SK-N-SH treated with all-trans-retinoic acid at 6 μM for 48 hours (cell line): ENCODE measurements at places on chromosomes 3 and 15.

DNA sequence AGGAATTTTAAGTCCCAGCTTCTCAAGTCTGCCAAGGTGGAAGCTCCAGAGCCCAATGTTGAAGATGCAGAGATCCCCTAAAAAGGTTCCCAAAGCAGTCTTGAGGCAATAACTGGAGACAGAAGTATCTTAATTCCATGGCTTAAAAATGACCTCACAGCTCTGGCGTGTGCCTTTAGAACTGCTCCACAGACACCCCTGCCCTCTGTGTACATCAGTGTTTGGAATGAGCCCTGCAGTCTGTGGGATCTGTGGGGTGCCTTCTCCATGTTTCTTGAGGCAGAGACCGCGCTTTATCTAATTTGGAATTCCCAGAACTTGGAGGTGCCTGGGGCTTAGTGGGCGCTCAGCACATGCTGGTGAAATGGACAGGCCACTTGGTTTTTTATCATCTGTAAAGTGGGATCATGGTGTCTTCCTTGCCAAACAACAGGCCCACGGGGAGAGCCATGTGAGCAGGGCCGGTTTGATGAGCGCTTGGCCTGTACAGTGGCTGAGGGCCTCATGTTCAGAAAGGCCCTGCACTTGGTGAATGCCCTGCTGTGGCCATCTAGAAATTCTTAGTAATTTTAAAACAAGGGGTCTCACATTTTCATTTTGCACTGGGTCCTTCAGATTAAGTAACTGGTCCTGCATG is 7.1 kb downstream of the ITGA11 start:
- ATAC-seq: no peak

- peak; percentile 58 for ATAC-seq
Measured at GRCh38 chr3:64530434-64531049, 157.3 kb downstream of the ADAMTS9 start.

DNA sequence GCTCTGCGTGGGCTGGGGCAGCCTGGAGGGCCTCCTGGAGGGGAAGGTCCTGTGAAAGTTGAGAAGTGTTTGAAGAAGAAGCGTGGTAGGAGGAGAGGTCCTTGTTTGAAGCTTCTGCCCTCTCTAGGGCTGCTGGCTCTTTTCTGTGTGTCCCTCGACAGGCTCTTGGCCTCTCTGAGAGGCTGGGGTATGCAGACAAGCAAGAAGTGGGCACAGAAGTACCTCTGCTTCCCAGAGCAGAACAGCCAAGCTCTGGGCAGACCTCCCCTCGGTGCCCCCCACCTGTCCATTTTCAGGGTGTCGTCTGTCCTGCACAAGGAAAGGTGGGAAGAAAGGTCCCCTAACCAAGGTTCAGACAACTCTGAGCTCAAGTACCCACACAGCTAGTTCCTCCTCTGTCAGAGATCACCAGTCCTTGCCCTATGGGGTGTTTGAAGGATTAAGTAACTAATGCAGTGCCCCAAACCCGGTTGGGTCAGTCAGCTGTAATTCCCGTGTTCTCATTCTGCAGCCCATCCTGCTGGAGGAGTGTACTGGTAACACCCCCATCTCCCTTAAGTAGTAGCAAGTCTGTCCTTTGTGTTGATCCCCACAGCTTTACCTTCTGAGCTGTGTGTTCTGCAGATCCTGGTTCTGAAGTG is 6.3 kb downstream of the CSK start:
- no peak for ATAC-seq

- no peak for ATAC-seq
Measured at GRCh38 chr3:45345846-45346580, 42.4 kb upstream of the LARS2 start.

DNA sequence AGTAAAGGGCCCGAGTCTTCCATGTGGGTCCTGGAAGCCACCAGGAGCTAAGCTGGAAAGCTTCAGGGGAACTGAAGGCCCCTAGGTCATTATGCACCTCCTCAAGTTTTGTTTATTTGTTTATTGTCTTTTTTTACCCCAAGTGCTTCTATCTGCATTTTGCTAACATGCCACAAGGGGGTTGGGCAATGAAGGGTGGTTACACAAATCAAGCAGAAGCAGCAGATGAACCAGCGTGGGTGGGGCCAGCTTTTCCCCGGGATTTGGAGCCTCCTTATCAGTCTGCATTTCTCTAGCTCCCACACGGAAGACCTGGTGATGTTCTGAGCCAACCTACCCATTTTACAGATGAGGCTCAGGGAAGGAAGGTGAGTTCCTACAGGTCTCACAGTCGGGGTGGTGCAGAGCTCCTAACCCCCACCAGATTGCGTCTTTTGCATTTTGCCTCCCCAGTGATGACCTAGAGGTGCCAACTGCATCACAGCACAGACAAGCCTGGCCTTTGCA is 16.8 kb downstream of the TMC3 start:
- ATAC-seq: no peak

DNA sequence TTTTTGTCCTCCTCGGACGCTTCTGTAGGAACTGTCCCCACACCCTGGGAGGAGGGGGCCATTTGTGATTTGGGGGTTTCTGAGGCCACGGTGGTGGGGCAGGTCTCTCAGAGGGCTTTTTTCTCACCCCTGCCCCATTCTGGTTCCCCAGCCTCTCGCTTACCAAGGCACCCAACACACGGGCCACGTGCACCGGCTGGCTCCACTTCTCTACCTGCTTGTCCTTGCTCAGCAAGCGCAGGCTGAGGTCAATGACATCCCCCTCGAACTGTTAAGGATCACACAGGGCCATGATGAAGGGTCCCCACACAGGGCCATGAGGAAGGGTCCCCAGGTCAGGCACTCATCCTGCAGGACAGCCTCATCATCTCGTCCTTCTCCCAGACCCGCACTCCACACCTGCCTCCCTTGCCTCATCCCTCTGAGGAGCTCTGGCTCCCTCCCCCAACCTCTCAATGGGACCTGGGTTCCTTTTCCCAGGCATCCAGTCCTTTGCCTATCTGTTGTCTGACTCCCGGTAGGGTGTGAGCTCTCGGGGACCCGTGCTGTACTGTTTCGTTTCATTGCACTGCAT is 10.6 kb downstream of the EPB42 start:
- no peak for ATAC-seq

DNA sequence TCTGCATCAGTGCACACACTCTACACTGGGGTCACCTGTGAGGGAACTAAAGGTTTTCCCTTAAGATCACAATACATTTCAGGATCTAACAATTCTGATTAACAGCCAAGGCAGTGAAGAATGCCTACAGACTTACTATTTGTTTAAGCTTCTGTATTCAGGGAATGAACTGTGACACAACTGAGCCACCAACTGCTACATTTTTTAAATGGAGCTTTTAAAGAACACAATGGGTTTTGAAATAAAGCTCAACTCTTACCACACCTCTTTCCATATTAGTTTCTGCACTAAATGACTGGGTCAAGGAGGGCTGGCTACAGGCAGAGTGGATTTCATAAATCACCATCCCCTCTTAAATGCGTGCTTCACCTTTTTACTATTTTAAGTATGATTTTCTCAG is 100.2 kb downstream of the TMCC1 start:
- ATAC-seq: no peak

DNA sequence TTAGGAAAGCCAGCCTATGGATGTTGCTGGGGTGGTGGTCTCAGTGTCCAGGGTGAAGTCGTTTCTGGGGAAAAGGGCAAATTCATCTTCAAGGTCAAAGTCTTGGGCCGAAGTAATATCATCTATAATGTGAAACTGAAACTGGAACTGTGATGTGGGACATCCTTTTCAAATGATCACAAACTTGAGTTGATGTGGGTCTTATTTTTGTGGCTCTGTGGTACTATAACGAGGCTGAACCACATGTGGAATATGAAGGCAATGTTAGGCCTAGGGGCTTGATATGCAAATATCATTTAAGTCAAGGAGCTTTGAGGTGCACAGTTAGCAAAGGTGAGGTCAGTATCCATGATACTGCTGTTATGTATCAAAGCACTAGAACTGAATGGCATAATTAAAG is 1.5 kb upstream of the CD200R1L start:
- ATAC-seq: no peak

DNA sequence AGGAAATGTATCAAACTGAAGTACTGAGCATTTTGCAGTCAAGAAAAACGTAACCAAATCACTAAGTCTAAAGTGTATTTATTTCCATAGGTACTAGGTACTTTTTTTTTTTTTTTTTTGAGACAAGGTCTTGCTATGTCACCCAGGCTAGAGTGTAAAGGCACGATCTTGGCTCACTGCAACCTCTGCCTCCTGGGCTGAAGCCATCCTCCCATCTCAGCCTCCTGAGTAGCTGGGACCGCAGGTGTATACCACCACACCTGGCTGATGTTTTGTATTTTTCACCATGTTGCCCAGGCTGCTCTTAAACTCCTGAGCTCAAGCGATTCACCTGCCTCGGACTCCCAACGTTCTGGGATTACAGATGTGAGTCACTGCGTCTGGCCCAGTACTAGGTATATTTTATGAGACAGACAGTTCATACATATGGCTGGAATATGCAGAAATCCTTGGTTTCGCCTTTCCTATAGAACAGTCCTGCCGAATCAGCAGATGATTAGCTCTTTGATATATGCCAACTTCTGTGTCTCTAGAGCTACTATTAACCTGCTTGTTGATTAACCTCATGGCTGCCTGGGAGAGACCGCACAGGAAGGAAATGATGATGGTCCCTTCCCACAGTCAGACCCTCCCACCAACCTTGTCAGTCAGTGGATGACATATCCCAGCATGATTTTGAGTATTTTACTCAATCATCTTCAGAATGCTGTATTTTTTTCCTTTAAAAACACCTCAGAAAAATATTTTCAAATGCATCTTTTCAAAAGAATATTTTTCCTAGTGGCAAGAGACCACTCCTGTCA is 32.3 kb downstream of the TMOD3 start:
- no peak for ATAC-seq

DNA sequence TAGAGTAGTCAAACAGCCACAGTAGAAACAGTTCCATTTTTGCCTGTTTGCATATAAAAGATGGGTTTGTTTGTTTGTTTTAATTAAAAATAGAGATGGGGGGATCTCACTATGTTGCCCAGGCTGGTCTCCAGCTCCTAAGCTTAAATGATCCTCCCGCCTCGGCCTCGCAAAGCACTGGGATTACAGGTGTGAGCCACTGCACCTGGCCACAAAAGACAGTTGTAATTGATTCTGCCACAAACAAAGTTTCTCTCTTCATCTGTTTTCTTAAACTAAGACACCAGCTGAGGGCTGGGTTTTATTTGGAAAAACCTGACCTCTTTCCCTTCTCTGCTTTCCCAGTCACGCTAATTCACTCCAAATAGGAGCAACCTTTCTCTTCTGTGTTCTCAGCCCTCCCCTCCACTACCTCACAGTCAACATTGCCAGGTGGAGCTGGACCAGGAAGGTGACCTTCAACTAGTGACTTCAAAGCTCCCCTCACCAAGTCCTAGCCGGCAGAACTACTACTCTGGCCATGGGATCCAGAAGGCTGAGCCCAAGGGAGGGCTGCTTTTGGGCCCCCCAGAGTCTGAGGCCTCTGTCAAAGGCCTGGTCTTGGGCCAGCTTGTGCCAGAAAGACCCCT is 1.5 kb upstream of the IDH2 start:
- no peak for ATAC-seq

DNA sequence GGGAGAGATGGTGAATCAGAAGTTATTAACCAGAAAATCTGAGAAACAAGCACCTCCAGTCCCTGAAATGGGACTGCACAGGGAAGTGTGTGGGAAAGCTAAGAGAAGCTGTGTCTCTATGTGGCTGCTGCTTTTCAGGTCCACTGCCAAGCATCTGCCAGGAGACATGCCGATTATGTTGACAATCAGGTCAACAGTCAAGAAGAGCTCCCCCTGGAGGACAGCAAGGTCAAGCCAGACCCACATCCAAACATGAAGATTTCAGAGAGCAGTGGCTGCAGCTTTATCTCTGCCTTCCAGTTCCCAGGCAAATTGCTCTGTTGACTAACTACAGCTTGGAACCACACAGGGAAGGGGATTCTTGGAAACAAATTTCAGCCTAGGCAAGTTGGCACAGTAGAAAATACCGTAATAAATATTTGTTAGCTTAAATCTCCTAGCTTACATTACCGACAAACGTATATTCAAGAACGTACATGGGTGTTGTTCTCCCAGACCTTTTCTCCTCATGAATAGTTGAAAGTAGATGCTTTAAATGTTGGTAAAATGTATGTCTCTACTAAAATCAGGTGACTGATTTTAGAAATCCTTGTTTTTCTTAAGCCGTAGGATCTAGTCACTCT is 394.5 kb upstream of the RARB start:
- peak; percentile 55 for ATAC-seq

GRCh38 chr3:64414043-64414442 is 188.8 kb upstream of the PRICKLE2 start:
- no peak for ATAC-seq

- ATAC-seq: no peak
Measured at GRCh38 chr3:116667791-116668190, 41.8 kb upstream of the TUSC7 start.
